T47D (cell line): ENCODE measurements at places on chromosomes 4 and X.

GRCh38 chr4:173254646-173255045 is 79.5 kb downstream of the HMGB2 start:
- no peak for DNase-seq

- DNase-seq, result no peak
These were observed 35.9 kb downstream of the SLC9A6 start for GRCh38 chrX:136021160-136021559.

DNA sequence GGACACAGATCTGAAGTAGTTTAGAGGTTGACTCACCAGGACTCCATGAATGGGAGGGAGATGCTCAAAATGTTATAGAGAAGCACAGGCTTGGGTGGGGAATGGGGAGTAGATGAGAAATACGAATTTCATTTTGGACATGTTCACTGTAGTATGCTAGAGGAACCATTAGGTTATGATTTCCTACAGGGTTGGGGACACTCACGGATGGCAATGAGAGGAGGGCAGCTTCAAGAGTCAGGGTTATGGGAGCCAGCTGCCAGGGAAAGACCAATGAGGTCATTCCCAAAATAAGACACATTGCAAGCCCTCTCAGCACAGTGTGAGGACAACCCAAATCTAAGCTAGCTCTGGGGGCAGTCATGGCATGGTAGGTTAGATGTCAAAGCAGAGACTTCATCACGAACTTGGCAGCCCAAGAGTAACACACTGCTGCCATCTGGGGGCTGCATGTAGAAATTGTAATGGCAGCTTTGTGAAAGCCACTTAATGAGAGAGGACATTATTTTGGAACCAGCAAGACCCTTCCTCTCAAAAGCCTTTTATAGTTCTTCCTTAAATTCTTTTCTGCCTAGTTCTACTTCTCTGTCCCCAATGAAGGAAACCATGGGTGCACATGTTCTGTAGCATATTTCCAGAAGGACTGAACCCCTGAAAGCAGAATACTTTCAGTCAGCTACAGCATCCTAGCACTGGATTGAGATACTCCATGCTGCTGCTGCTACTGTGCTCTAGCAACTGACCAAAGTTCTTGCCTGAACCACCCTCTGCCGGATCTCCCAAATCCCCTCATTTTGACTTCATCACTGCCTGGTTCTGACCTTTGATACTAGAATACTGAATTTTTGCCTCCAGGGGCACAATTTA is 16.2 kb upstream of the ZCCHC12 start:
- peak; percentile 48 for DNase-seq

GRCh38 chr4:41579043-41579442 is 41.1 kb downstream of the LIMCH1 start:
- no peak for DNase-seq

DNA sequence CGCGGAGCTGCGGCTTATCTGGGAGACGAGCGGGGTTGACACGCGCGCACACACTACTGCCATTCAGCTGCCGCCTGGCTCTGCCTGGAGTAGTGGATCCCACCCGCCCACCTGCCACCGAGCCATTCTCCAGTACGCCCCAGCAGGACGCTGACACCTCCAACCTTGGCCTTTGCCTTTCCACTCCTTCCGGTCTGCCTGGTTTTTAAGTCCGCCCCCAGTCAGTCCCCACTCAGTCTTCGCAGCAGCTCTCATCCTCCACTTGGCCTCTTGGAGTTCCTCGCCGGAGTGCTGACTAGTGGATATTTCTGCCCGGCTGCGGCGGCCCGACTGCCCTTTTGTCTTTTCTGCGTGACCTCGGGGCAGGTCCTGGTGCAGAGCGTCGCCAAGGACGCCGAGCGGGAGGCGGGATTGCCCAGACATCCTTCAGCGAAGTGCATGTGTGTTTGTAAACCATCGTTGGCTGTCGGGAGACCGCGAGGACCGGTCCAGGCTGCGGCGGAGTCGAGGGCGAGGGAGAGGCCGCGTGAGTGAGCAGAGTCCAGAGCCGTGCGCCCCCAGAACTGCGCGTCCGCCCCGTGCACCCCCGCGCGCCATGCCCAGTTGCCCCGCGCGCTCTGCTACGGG is 1.1 kb downstream of the SLIT2 start:
- no peak for DNase-seq

- DNase-seq, result no peak
These were observed 841 bp downstream of the TBC1D19 start for GRCh38 chr4:26584725-26585124.

GRCh38 chr4:185573651-185574199 is 38.4 kb upstream of the PDLIM3 start:
- peak; percentile 25 for DNase-seq

GRCh38 chr4:81826335-81826734 is 354.6 kb upstream of the RASGEF1B start:
- DNase-seq, result no peak

DNA sequence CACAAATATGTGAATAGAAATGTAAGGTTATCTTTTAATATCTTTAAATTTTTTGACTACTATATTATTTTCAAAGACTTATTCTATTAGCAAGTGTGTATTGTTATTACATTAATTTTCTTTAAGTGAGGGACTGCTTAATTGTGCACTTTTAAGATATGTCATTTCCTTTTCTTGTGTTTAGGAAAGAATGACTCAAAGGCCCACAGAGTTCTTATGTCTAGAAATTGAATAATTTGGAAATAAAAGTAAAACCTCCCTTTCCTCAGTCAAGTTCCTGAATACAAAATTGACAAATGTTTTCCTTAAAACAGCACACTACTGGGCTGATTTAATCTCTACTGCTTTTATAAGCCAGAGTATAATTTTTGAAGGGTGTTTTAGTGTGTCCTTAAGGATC is 169.7 kb downstream of the TMEM47 start:
- no peak for DNase-seq

DNA sequence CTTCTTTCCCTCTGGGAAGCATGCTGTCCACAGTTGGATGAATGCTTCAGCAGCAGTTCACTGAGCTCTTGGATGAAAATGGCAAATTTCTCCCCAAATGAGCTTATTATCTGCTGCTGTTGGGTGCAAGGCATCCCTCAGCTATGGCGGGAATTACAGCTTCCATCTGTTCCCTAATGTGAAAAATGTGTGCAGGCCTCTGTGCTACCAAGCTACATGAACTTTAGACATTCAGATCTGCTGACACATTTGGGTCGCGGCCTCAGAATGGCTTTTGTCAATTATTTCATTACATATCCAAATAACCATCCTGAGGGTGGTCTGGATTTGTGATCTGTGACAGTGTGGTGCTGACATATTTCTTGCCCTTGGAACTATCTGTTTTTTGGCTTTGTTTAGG is 119.5 kb upstream of the SCML1 start:
- DNase-seq, result no peak

DNA sequence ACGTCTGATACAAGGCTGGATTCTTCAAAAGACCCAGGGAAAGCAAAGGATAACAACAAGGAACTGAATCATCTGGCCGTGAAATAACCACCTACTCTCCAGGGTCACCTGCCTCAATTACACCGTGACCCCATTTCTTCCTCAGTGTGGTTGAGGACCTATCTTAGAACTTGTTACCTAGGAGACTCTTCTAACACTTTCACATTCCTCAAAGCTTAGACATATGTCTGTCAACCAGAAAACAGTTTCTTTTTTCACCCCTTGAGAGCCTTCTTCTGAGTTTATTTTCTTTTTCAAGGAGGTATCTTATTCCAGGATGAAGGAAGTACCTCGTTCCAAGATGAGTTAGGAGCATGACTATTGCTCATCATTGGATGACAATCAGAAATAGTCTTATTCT is 337.8 kb downstream of the ARHGAP24 start:
- DNase-seq, result no peak

DNA sequence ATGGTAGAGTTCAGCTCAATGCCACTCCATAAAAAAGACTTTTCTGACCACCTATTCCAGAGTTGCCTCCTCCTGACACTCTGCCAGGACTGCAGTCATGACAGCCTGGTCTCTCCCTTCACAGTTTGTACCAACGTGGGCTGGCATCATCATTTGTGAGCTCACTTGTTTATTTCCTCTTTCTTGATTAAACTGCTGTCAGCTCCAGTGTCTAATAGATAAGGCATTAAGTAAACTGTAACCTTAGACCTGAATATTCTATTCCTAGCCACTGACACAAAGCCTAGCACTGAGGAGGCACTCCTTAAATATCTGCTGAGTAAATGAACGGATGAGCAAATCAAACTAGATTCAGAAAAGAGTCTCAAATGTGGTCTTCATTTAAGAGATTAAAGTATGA is 48.7 kb downstream of the DDX60 start:
- no peak for DNase-seq

DNA sequence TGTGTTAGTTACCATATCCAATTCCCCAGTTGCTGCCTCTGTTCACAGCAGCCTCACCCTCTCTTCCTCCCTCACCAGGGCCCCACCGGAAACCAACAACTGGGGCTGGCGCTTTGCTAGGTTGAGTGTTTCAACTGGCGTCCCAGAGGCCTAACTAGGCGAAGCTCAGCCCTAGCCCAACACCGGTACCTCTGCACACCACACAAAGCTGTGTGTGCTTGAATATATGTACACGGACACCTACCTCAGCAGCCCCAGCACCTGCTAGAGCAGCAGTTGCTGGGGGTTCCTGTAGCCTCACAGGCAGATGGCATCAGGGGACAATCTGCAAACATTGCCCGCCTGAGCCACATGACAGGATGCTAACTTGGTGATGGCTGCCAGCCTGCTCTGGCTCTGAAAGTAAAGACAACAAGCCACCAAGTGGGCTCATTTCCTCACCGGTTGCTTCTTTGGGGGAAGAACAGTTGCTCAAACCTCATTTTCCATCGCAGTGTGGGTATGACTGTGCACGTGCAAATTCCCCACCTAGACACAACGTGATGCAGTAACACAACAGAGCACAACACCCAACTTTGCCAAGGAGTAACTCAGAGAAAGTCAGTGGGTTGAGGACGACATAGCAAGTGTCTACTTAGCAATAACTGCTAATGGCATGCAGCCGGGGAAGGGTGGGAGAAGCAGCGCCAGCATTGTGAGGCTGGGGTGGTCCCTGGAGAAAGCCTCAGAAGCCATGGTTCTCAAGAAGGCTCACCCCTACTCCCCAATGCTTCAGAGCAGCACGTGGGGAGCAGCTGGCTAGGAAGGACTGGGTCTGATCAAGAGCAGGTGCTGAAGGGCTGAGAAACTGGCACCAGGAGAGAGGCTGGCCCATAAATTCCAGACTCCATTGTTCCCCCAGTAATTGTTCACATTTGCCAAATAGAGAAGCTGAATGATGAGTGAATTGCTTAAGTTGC is 139.5 kb downstream of the SH3KBP1 start:
- DNase-seq, result no peak

DNA sequence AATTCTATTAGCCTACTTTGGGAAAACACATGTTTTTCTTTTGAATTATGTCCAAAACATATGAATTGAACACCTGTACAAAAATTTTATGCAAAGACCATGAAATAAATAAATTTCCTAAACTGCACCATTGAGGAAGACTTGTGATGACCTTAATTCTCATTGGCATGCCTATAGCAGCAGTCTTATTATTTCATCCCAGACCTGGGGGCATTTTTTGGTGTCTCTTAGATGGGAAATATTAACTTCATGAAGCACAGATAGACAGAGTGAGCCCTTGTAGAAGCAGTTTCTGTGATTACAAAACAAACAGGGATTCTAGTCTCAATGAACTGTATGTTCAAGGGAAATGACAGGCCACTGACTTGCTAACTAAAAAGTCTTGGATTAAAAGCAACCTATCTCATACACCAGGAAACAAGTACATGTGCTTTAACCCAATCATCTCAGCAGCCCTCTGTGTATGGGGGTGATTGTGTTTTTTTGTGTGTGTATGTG is 32.0 kb upstream of the HPGD start:
- no peak for DNase-seq

DNA sequence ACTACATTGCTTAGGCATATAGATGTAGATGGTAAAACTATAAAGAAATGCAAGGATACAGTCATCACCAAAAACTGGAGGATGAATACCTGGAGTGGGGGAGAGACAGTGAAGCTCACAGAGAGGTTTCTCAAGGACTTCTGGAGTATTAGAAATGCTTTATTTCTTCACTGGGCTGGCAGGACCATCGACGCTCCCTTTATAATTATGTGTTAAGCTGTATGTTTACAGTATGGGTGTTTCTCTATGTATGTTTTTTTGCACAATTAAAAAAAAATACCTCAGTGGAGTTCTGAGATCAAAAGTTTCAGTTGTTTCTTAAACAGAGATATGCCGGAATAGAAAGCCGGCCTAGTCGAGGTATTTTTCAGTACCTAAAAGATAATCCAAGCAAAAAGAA is 201.3 kb downstream of the NSUN7 start:
- no peak for DNase-seq

GRCh38 chr4:173217075-173217474 is 48.5 kb downstream of the GALNT7 start:
- no peak for DNase-seq

GRCh38 chrX:138037548-138037947 is 471.6 kb downstream of the ZIC3 start:
- DNase-seq, result no peak

DNA sequence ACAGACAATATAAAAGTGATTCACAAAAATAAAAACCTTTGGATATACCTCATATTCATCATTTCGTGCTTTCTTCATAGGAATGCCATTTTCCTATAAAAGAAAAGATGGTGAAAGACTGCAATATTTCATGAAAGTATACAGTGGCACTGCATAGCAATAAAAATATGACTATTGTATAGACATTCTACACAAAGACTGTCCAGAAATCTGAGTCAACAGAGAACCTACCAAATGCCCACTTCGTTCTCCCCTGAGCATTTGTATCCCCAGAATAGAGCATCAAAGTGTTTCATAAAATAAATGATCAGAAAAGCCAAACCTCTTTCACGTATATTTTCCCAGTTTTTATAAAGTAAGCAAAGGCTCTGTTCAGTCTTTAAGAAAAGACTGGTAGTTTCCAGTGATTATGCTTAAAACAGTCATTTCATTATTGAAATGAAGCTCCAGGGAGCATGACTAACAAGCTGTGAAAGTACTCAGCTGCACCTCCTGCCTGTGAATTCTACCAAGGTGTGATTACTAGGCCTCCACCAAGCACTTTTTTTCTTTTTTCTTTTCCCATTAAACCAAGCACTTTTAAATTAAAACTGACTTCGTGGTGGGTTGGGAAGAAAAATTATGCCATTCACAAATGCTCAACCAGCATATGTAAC is 20.2 kb downstream of the PPA2 start:
- no peak for DNase-seq

GRCh38 chrX:78708816-78709215 is 38.7 kb upstream of the LPAR4 start:
- DNase-seq, result no peak

DNA sequence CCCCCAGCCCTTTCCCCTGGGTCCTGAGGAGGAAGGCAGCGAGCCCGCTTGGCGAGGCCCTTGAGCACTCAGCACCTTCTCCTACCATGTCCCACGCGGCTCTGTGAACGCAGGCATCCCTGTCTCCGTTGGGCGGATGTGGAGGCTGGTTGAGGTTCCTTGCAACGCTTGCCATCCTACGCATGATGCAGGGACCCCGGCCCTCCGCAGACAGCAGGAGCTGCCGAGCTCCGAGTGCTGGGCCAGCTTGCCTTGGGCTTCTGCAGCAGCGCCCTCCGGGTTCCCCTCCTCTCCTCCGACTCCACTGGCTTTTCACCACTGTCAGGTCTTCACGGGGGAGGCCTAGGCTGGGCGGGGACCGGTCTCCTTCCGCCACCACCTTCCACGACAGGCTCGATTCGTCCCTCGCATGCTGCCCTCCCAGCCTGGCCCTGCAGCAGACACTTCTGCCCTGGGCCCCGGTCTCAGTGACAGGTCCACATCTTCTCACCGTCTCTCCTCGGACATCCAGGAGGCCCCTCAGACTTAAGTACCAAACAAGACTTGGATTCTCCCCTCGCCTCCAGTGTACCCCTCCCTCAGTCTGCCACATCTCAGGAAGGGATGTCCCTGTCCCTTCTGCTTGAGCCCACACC is 67.6 kb upstream of the HGFAC start:
- DNase-seq, result no peak

GRCh38 chr4:123708902-123709301 is 312.3 kb downstream of the SPRY1 start:
- DNase-seq, result no peak
